ENCODE measurements at places on chromosomes 5 and 9.

- DNase-seq: no peak
Observed at GRCh38 chr9:5579881-5580280, 49.0 kb upstream of the RIC1 start.

DNA sequence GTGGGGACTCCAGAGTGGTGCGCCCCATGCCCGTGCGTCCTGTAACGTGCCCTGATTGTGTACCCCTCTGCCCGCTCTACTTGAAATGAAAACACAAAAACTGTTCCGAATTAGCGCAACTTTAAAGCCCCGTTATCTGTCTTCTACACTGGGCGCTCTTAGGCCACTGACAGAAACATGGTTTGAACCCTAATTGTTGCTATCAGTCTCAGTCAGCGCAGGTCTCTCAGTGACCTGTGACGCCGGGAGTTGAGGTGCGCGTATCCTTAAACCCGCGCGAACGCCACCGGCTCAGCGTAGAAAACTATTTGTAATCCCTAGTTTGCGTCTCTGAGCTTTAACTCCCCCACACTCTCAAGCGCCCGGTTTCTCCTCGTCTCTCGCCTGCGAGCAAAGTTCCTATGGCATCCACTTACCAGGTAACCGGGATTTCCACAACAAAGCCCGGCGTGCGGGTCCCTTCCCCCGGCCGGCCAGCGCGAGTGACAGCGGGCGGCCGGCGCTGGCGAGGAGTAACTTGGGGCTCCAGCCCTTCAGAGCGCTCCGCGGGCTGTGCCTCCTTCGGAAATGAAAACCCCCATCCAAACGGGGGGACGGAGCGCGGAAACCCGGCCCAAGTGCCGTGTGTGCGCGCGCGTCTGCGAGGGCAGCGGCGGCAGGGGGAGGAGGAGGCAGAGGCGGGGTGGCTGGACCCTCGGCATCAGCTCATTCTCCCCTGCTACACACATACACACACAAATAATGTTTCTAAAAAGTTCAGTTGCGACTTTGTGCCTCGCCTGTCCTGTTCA, 668 bp downstream of the GLIS3 start:
- DNase-seq: no peak

DNA sequence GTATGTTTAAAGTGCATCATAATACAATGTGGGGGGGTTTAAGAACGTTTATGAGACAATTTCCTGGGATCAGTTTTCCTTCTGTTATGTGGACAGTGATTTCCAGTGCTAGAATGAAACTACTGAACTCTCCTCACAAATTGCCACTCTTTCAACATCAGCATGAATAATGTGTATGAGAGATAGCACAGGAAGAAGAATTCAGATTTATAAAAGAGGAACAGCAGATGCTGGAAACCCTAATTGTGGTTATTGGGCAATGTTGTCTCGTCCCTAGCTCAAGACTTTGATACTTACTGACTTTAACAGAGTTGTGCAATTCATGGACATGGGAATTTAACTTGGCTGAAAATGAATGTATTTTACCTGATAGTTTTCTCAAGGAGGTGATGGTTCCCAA, 410.8 kb upstream of the MEF2C start:
- no peak for DNase-seq

- peak; percentile 56 for DNase-seq
Observed at GRCh38 chr5:128199104-128199503, 115.5 kb downstream of the SLC12A2 start.

GRCh38 chr9:106861640-106862109, 1.3 kb upstream of the ZNF462 start:
- DNase-seq: no peak

DNA sequence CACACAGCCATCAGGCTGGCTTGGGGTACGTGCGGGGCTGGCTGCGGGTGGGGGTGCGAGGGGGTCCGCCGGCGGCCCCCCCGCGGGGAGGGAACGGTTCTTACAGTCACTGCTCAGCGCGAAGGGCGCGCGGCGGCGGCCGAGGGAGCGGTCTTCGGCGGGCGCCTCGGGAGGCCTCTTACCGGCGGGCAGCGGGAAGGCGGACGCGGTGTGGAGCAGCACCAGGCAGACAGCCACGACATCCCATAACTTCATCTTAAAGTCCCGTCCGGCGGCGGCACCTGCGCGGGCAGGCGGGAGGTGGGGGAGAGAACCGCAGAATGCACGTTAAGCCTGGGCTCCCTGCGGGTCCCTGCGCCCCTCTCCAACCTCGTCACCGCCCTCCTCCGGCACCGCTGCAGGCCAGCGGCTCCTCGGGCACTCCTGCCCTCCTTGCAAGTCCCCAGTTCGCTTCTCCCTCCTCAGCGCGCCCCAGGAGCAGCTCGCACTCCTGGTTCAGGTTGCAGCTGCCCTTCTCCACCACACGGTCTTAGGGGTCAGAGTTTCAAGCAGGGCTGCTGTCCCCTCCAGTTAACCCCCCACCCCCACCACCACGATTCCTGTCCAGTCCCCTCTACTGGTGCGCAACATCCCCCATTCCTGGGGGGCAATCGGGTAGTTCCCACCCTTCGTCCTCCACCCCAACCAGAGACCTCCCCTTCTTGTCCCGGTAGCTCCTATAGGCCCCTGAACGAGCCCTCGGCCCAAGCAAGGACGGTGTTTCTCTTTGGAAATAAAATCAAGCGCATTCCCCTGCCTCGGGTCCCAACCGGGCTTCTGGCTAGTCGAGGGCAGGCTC, 5.1 kb downstream of the GDNF start:
- DNase-seq: no peak

GRCh38 chr9:30039712-30040111, 2344.7 kb upstream of the ACO1 start:
- DNase-seq: no peak
